ENCODE measurements at places on chromosomes 4 and X.

GRCh38 chr4:118076958-118077766 is 42.9 kb downstream of the NDST3 start:
- peak; percentile 34 for DNase-seq

DNA sequence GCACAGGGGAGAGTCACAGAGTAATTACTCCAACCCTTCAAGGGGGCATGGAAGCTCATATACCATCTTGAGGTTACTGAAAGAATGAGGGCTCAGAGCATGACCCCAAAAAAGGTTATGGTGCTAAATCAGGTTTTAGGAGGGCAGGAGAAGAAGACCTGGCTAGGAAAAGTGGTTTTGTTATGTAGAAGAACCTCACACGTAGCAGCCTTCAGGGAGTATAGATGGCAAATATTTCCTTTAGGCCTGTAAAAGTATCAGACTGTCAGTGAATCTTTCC is 102.0 kb upstream of the PDE5A start:
- DNase-seq = peak; percentile 41

DNA sequence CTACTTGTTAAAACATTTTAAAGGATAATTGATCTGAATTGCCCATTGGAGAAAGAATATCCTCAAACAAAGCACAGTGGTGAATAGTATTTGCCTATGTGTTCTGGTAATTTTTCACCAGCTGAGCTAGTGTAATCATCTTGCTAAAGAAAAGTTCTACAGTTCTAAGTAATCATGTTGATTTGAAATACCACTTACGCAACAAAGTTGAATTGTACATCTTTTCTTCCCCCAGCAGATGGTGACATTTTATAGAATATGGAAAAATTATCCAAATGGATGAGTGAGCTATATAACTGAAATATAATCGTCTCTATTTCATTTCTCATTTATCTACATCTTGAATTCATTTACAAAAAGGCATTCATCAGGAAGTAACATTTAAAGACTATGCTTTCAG is 9.7 kb upstream of the ZNF674 start:
- peak; percentile 34 for DNase-seq

DNA sequence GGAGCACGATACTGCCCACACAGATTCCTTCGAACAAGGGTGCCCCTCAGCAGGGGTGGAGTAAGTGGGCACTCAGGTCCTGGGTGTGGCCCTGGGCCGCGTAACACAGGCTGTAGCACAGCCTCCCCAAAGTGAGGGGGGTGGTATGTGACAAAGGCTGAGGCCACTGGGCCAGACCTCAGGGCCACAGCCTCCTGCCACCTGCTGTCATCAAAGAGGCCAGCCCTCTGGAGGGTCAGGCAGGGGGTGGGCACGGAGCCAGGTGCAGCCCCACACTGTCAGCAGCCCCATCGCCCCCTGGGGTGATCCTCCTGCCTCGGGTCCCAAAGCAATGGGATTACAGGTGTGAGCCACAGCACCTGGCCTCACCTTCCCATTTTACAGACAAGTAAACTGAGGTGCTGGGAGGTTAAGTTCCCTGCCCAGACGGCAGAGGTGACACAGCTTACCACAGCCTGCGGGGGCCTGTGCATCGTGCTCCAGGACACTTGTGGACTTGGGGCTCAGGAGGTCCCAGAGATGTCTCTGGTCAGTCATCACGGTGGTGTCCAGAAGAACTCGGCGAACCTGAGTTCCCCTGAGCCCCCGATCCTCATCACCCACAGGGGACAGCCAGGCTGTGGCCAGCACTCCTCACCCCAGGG is 27.5 kb upstream of the MXD4 start:
- no peak for DNase-seq

GRCh38 chrX:147498796-147499195 is 412.9 kb upstream of the FMR1 start:
- DNase-seq = no peak

DNA sequence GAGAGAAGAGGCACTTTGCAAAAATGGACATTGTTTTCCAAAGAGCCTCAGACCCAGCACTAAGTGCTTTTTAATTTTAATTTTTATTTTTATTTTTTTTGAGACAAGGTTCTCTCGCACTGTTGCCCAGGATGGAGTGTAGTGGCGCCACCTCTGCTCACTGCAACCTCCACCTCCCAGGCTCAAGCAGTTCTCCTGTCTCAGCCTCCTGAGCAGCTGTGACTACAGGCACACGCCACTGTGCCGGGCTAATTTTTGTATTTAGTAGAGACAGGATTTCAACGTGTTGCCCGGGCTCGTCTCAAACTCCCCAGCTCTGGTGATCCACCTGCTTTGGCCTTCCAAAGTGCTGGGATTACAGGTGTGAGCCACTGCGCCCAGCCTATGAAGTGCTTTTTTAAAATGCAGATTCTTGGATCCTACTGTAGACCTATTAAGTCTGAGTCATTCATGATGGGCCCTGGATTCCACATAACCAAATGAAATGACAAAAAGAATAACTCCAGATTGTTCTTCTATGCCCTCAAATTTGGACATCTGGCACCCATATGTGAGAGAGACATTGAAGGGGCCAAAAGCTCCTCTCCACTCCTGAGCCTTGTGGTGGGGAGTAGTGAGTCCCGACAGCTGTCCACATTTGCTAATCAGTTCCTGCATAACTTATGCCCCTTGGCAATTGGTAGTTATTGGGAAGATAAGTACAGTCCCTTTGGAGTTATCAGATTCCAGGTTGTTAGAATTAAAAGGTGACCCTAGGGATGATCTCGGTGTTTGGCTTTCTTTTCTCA is 3.6 kb downstream of the NOCT start:
- no peak for DNase-seq

DNA sequence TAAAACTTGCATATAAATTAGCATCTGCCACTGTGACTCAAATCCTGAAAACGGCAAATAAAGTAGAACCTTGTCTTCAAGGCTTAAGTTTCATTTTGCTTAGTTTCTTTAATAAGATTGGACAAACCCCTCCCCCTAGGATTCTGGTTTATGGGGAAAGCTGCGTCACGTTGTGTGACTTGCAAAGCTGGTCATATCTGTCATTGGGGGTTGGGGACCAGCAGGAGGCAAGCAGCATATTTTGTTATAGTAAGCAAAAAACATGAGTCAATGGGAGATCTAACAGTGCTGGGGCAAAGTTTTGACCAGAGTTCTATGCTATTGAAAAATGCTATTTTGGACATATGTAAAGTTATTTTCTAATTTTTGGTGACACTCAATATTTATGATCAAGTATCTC is 407.3 kb downstream of the PCDH18 start:
- peak; percentile 16 for DNase-seq

GRCh38 chr4:178812866-178813265 is 1370.6 kb upstream of the AGA start:
- DNase-seq = peak; percentile 3

GRCh38 chr4:47640911-47641310 is 155.8 kb downstream of the ATP10D start:
- peak; percentile 3 for DNase-seq

DNA sequence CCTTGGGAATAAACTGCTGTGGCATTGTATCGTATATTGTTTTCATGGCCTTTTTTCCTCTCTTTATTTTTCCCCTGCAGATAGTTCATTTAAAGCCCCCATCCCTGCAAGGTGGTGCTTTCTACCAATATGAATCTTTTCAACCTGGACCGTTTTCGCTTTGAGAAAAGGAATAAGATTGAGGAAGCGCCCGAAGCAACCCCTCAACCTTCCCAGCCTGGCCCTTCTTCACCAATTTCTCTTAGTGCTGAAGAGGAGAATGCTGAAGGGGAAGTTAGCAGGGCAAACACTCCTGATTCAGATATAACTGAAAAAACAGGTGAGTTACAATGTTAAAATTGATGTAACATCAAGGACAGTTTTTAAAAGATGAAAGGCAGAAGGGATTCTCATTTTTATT is 601 bp downstream of the SMARCAD1 start:
- no peak for DNase-seq

- DNase-seq = no peak
Observed at GRCh38 chrX:28988246-28988645, 401.0 kb downstream of the IL1RAPL1 start.

DNA sequence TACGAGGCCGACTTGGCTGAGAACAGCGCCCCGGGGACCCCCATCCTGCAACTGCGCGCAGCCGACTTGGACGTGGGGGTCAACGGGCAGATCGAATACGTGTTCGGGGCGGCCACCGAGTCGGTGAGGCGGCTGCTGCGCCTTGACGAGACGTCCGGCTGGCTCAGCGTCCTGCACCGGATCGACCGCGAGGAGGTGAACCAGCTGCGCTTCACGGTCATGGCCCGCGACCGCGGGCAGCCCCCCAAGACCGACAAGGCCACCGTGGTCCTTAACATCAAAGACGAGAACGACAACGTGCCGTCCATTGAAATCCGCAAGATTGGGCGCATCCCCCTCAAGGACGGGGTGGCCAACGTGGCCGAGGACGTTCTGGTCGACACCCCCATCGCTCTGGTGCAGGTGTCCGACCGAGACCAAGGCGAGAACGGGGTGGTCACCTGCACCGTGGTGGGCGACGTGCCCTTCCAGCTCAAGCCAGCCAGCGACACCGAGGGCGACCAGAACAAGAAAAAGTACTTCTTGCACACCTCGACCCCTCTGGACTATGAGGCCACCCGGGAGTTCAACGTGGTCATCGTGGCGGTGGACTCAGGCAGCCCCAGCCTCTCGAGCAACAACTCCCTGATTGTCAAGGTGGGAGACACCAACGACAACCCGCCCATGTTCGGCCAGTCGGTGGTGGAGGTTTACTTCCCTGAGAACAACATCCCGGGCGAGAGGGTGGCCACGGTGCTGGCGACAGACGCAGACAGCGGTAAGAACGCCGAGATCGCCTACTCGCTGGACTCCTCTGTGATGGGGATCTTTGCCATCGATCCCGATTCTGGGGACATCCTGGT is 2.4 kb downstream of the PCDH7 start:
- no peak for DNase-seq

DNA sequence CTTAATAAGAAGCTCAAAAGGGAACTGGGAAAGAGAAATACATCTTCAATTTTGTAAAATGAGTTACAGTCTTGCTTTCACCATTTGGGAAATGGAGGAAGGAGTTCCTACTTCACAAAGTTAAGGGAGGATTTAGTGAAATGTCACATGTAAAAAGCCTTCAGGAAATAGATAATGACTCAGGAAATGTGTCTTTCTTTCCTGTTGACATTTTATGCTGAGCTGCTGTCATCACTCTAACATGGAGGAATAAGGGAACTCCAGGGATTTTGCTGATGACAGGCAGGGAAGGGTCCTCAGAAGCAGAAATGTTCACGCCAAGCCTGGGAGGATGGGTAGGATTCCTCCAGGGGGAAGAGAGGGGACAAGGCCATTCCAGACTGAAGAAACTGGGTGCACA is 251.1 kb downstream of the USP46 start:
- DNase-seq = no peak

DNA sequence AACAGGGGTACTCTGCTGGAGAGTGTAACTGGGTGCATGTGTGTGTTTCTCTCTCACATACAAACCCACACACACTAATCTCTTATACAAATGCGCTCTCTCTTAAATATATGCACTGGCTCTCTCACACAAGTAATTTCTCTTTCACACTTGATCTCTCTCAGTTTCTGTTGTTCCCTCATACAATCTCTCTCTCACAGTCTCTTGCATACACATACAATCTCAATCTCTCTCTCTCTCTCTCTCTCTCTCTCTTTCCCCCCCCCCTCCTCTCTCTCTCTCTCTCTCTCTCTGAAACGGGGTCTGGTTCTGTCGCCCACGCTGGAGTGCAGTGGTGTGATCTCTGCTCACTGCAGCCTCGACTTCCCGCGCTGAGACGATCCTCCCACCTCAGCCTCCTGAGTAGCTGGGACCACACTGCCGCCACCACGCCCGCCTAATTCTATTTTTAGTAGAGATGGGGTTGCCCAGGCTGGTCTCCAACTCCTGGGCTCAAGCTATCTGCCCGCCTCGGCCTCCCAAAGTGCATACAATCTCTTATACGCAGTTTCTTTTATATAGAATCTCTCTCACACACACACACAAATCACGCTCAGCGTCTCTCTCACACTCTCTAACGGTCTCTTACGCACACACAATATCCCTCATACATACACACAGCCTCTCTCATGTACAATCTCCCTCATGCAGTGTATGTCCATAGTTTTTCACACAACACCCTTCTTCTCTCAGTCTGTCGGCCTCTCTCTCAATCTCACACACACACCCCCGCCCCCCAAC is 518 bp upstream of the FAM241A start:
- DNase-seq = no peak

DNA sequence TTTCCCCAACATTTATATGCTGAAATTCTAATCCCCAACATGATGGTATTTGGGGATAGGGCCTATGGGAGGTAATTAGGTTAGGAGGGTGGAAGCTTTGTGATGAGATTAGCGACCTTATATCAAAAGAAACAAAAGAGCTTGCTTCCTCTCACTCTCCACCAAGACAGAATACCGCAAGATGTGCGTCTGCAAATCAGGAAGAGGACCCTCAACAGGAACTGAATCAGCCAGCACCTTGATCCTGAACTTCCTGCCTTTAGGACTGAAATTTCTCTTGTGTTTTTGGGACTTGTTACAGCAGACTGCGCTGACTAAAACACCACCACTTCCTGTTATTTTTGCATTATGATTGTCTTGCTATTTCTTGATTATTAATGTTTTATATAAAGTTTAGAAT is 1889.4 kb downstream of the C4orf33 start:
- no peak for DNase-seq

DNA sequence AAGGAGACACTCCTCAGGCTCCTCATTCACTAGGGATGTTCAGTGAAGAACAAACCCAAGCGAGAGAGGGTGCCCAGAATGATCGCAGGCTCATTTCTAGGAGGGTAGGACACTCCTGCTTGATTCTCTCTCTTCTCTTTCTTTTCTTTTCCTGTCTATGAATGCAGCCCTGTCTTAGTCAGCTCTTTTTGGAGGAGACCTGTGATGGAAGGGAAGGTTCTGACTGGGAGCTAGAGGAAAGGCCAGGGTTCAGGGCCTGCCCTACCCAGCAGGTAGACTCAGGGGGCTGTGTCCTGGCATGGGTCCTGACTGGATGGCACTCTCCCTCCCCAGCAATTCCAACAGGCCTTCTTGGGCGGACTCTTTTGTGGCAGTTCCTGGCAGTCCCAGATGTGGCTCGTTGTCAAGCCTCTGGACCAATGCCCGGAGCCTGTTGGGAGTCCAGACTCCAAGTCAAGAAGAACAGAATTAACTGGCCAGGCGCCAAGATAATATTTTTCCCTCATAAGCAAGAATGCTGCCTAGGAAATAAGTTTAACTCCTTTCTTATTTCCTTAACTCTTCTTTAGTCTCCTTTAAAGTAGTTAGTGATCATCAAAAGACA is 139.4 kb upstream of the SCML1 start:
- peak; percentile 60 for DNase-seq

GRCh38 chrX:10169175-10169574 is 12.4 kb downstream of the CLCN4 start:
- no peak for DNase-seq
